ENCODE measurements at places on chromosomes 1 and 21. TPM values are rescaled to one million over a fixed set of nuclear protein-coding genes. Genes with fewer than 3 reads are reported as not detected.

The CATSPER4 gene
- total RNA-seq, result not detected

The CHRM3 gene
- not detected for total RNA-seq

The SPATA6 gene
- 0.40 TPM for total RNA-seq

The LCE5A gene
- total RNA-seq, result not detected

The SLC2A5 gene
- not detected for total RNA-seq

The MFAP2 gene
- total RNA-seq, result not detected

The SELP gene
- not detected for total RNA-seq
